Right atrium auricular region (tissue), 2 donors: ENCODE measurements at places on chromosomes 1 and 21.
A peak's percentile ranks its signal among the peaks of the same experiment; 100 is the strongest.

DNA sequence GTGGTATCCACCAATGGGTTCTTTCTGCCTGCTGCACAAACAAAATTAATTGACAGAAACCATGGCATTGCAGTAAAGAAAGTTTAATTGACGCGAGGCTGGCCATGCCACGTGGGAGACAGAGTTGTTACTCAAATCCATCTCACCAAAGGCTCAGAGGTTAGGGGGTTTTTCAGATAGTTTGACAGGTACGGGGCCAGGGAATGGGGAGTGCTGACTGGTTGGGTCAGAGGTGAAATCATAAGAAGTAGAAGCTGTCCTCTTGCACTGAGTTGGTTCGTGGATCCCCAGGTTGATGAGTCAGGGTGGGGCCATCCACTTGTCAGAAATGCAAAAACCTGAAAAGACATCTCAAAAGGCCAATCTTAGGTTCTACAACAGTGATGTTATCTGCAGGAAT lies 941 bp upstream of the TBCE start:
- no peak for DNase-seq

- DNase-seq, result no peak
These were observed 131.7 kb downstream of the HHIPL2 start for GRCh38 chr1:222416001-222416791.

DNA sequence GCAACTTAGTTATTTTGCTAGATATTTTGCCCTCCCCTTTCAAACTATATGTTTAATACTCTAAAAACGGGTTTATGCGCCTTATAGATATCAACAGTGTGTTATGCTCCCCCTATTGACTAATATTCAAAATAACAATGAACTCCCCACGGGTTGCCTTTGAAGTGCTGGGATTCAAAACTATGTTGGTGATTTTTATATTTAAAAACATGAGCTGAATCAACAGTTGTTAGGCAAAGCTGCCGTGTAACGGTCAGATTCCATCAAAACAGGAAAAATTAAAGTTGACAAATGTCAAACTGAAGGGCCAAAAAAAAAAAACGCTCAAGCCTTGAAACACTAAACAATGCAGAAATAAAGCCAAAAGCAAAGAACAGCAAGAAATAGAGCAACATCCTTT lies 2.5 kb downstream of the TGFBR3 start:
- no peak for DNase-seq

DNA sequence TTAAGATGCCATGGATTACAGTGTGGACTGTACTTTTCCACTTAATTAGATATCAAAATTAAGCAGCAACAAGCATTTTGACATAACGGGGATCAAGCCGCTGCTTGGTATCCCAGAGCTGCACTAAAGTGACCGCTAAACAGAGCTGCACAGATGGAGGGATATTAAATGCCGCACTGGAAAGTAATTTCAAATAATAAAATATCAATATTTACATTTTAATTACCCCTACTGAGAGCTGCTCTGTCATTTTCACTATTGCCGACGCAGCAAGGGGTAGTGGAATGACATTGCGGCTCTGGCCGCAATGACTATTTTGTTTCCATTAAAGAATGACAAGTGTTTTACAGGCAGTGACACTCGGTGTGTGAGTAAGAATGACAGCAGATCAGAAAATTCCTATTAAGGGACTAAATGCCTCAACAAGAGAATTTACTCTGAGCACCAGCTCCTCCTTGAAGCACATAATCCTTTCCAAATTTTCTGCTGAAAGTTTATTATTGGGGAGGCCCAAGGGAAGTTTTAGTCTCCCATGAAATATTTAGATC lies 109.1 kb upstream of the USH2A start:
- DNase-seq, result no peak

GRCh38 chr1:212665241-212666115 lies 34.2 kb downstream of the BATF3 start:
- peak; percentile 82 for DNase-seq

DNA sequence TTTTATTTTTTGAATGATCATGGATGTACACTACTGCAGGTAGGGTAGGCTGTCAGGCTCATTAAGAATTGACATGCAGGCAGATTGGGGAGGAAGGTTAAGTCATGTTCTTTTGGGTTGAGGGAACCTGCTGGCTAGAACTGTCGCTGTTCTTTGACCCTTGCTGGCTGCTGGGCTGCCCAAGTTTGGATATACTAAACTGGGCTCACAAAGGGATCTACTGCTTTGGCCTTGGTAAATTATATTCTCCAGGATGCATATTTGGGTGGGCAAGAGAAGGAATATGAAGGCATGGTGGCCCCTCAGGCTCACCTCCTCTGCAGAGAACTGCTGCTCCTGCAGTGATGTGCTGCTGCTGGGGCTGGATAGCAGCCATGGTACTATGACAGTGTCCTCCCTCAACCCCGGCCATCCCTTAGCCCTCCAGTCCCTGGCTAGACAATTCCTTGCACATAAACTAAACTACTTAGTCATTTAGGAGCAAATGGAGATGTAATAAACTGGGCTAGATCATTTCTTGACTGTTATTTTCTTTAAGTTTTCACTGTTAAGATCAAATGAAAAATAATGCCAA lies 6.1 kb downstream of the ATP1A1 start:
- no peak for DNase-seq

- peak; percentile 73 for DNase-seq
These were observed at the start of gene TRIM58 for GRCh38 chr1:247857069-247857984. Gene TRIM58 (plus strand): TSS chr1:247857187. CDS start chr1:247857247, 60 bp downstream.

DNA sequence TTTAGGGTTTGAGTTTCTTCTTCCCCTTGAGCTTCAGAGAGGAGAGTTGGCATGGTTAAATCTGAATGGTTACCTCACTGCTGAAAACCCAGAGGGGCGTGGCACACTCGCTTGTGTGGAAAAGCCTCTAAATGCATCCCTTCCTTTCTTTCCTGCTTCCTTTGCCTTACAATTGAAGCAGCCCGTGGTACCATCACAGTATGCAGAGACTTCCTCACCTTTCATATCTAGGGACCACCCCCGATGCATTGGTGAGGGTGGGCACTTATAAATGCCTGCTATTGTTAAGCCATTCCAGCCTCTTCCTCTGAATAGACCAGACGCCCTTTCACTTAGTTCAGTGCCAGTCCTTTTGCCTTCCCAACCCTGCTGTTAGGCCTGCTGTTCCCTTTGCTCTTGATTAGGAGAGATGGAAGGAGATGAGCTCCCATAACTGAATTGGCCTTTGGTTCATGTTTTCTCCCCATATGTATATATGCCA lies 21.9 kb upstream of the LAX1 start:
- no peak for DNase-seq

DNA sequence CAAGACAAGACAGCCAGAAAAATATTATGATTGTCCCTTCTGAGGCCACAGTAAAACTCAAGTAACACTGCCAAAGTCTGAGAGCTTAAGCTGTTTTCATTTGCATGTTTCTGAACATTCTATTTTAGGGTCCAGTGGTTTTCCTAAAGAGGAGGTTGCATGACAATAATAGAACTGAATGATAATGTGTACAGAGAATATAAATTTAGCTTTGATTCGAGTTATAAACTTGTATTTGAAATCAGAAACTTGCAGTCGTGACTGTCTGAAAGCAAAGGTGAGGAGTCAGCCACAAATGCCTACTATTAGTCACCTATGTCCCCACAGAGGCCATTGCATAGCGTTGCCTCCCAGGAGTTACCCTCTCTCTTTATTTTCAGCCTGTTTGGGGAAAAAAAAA lies 363.1 kb upstream of the ADGRL2 start:
- no peak for DNase-seq

- DNase-seq, result no peak
These were observed 233.2 kb upstream of the FMN2 start for GRCh38 chr1:239858529-239858928.

DNA sequence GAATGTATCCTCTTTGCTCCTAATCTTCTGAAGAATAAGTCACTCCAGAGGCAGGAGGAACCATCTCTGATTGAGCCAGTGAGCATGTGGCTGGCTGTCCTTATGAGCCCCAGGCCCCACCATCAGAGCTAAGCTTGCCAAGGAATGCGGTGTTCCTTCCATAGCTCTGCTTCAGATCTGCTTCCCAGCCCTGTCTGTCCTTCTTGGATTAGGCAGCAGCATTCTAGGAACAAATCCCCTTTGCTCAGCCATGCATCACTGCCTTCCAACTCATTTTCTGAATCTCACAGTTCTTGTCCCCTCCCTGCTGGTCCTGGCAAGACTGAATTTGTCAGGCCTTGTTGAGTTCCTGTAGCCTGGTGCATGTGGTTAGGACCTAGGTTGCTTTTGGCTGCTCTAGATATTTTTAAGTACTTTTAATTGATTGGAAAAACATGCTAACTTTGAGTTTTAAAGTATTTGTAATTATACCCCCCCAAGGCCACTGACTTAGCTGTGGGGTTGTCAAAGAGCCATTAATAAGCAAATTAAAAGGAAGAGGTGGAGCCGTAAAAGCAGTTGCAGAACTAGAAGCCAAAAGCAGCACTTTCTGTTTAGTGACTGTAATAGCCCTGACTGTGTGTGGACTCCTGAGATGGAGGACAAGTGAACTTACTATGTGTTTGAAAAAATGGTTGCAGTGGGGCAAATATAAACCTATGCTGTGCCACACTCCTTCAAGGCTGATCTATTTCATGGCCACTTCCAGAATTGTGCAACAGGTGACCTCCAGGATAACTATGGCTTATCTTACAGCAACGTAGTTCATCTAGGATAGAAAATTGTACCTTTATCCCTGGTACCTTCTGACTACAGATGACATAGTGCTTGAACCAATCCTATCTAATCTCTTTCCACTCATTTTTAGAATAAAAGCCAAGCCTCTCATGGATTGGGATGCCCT lies 61.3 kb upstream of the BACH1 start:
- no peak for DNase-seq
